ENCODE measurements at places on chromosomes 11 and 22.

- peak; percentile 89 for DNase-seq
These were observed 14.4 kb upstream of the SERPINH1 start for GRCh38 chr11:75547617-75548058.

- DNase-seq: no peak
These were observed 44.8 kb downstream of the SHANK2 start for GRCh38 chr11:71207563-71207962.

DNA sequence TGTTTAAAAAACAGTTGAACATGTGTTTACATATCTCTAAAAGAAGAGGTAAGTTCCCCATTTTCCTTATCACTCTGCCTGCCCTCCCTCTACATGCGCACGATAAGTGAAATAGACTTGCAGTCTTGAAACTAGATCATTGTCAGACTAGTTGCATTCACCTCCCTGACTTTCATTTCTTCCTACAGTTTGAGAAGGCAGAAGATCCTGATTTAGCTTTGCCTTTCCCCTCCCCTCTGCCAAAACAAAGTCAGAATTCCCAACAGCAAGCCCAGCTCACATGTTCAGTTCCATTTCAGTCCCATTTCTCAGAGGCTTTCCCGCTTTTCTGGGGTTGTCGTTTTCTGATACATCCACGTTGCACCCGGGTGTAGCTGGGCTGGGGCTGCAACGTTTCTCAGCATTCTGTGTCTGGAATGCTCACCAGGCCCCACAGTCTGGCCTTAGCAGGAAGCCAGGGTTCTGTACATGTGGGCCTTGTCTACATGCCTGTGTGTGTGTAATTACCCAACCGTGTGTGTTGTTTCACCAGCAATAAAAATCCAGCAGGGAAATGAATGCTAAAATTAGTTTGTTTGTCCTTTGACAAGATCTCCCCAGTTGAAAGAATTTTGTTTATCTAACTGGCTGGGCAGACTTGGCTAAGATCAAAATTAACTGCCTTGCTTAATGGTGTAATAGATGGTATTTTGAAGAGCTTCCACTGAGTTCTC lies 179.2 kb downstream of the DBX1 start:
- DNase-seq: peak; percentile 40

- no peak for DNase-seq
These were observed 315.1 kb upstream of the API5 start for GRCh38 chr11:42996421-42997307.

- no peak for DNase-seq
These were observed 239.3 kb downstream of the GRIK4 start for GRCh38 chr11:120750647-120751549.

- DNase-seq: peak; percentile 65
These were observed 60.6 kb downstream of the MICAL2 start for GRCh38 chr11:12170984-12171383.

DNA sequence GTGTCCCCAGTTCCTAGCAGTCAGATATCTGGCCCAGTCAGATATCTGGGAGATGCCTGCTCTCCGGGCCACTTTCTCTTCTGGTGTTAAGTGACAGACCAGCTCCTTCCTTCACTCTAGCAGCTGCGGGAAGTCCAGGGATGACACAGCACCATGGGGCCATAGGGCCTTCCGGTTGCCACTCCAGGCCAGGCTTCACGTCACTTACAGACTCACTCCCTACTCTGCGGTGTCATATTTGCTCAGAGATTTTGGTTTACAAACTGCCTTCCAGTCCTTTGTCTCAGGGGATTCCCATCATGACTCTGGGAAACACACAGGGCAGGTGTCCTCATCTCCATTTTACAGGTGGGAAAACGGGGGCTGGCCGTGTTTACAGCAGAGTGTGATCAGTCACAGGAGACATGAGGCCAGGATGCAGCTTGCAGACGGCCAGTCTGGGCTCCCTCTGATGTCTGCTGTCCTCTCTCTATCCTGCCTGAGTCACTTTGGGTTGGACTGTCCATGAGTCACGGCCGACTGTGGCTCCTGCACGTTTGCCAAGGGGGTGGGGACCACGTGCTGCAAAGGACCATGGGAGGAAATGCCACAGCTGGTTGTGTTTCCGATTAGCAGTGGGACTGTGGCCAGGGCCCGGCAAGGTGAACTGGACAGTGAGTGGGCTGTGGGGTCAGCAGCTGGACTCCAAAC lies 8.2 kb upstream of the TBC1D22A start:
- DNase-seq: peak; percentile 92

DNA sequence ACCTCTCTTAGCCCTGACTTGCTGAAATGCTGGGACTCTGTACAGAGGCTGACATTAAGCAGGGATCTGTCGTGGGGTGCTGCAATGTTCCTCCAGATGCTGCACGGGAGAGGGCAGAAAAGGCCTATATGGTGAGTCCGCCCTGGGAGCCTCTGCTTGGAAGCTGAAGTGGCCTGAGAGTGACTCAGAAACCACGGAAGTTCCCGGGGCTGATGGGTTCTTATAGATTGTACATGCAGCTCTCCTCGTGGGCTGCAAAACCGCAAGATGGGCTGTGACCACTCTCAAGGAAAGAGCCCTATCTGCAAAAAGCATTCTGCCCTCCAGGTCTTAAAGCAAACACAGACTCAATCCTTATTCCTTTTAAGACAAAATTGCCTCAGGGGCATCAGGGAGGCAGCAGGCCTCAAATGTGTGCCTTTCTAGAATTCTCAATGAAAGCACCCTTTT lies 5.8 kb upstream of the SLC43A3 start:
- DNase-seq: no peak

- no peak for DNase-seq
These were observed 898.5 kb downstream of the METTL15 start for GRCh38 chr11:29006668-29007067.

DNA sequence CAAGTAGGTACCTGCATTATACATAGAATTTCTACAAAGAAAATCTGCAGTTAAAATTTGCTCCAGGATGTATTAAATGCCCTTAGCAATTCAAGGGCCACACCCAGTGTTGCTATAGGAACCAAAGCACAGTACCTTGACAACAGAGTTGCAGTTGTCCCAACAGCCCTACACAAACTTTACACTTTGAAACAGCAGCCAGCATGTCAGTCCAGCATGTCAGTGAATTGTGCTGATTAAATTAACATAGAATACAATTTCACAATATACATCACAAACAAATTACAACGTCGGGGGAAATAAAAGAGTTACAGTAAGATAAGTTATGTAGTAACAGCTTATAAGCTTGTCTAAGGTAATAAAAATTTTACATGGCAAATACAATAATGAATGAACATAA lies 389.2 kb downstream of the SOX6 start:
- peak; percentile 67 for DNase-seq

- peak; percentile 84 for DNase-seq
These were observed 9.0 kb upstream of the CHRM1 start for GRCh38 chr11:62930157-62930556.

DNA sequence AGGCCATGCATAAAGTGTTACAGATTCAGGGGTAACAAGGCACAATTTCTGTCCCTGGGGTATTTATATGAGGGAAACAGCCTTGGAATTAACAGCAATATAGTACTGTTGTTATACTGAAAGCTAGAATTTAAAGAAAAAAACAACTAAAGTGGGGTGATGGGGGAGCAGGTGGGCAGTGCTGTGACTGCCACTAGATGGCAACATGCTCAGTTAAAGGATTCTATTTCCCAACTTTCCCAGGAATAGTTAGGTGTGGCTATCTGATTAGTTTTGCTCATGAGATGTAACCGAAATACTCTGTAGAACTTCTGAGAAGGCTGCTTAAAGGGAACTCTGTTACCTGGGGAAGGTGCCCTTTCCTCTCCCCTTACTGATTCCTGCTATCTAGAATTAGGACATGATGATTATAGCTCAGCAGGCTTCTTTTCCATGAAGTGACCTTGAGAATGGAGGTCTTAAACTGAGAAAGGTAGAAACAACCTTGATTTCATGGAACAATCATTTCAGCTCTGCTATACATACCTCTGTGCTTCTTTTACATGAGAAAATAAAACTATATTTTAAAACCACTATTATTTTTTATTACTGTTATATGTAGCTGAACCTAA lies 102.6 kb downstream of the RELT start:
- no peak for DNase-seq

DNA sequence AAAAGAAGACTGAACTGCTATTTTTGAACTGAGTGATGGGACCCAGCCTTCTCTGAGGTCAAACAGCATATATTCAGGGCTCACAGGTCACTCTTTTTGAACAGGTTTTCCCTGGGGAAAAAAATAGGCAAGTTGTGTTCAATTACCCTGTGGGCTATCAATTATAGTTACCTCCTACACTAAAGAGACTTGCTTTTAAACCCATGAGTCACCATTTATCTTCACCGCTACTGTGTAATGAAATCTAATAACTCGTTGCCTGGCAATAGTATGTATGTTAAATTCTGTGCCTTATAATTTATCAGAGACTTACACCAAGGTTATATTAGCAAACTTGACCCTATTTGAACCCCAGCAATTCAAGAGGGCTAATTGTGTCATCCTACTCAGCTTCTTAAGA lies 98.5 kb downstream of the CYP2R1 start:
- no peak for DNase-seq

DNA sequence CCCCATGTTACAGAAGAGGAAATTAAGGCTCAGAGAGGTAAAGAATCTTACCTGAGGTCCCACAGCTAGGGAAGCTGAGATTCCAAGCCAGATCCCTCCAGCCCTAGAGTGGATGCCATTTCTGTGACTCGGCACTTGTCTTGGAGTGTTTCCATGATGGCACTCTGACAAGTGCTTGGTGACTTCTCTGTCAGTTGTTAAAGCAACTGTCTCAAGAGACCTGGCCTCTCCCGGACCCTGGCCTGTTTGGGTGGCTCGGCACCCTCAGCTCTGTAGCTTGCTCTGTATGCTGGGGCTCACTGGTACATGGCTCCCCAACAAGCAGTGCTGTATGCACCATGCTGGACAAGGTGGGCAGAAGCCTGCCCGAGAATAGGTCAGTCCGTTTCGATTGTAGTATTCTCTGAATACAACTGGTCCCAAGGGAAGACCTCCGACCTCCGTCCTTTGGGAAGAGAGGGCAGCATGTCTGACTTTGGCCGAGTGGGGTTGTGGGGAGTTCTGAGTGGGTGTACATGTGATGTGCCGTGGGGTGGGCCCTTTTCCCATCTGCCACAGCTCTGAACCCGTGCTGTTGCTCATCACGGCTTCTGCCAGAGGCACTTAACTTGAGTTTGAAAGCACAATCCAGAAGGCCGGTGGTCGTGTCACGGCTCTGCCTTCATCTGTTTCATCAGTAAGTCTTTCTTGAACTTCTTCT lies 12.4 kb downstream of the ACO2 start:
- no peak for DNase-seq

GRCh38 chr11:35712533-35712932 lies 50.0 kb downstream of the TRIM44 start:
- no peak for DNase-seq

- DNase-seq: peak; percentile 64
These were observed 1.9 kb upstream of the MMP1 start for GRCh38 chr11:102799681-102800340.

DNA sequence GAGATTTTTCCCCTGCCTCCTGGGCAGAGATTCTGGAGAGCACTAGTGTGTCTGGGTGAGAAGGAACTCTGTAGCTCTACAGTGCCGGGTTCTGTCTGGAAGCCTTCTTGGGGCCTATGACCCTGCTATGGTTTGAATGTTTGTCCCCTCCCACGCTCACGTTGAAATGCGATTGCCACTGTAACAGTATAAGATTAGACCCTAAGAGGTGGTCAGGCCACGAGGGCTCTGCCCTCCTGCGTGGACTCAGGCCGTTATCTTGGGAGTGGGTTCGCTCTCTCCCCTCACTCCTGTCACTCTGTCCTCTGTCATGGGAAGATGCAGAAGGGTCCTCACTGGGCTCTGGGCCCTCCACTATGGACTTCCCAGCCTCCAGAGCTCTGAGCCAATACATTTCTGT lies 3.5 kb downstream of the AP5B1 start:
- DNase-seq: no peak

DNA sequence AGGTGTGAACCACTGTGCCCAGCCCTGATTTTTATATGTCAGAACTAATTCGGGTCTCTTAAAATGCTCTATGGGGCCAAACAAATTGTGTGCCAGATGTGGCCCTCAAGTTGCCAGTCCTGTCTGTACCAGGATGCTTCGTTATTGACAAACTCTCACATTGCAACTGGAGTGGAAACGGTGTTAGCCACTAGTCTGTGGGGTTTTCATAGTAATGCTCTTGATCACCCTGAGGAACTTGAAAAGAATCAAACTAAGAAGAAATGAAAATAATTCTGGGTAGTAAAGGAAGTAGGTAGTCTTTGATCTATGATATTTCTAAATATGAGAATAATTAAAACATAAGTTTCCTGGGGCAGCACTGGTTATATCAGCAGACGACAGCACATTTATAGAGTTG lies 67.3 kb upstream of the ADSL start:
- no peak for DNase-seq

- DNase-seq: no peak
These were observed 5.0 kb upstream of the MTNR1B start for GRCh38 chr11:92964471-92964870.

- no peak for DNase-seq
These were observed 84.0 kb upstream of the SHANK2 start for GRCh38 chr11:71336176-71336995.

- no peak for DNase-seq
These were observed 14.7 kb downstream of the IGLL1 start for GRCh38 chr22:23565305-23565914.

DNA sequence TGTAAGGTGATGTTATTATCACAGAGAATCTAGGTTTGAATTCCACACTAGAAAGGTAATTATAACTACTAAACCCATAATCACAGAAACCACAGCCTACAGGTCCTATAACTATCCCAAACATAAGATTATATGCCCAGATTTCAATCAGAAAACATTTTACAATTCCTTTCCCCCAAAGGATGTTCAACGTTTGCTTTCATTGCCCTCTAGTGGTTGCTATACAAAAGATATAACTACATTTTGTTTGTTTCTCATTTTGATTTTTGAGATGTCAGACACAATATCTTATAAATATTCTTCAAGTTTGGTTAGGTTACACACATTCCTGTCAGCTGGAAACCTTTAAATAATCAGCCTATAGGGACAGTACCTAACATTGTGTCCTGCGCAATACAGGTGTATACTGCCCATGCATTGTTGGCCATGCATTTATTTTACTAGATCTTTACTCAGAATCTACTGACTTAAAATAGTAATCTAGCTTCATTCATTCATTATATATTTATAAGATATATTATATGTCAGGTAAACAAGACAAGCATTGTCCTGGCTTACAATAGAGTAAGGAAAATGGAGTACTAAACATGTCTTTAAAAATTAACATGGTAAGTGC lies 530.5 kb upstream of the CCDC90B start:
- no peak for DNase-seq
